HT1080 (cell line): ENCODE measurements at places on chromosomes 6 and 20. TPM values are rescaled to one million over a fixed set of nuclear protein-coding genes. Genes with fewer than 3 reads are reported as not detected.

DNA sequence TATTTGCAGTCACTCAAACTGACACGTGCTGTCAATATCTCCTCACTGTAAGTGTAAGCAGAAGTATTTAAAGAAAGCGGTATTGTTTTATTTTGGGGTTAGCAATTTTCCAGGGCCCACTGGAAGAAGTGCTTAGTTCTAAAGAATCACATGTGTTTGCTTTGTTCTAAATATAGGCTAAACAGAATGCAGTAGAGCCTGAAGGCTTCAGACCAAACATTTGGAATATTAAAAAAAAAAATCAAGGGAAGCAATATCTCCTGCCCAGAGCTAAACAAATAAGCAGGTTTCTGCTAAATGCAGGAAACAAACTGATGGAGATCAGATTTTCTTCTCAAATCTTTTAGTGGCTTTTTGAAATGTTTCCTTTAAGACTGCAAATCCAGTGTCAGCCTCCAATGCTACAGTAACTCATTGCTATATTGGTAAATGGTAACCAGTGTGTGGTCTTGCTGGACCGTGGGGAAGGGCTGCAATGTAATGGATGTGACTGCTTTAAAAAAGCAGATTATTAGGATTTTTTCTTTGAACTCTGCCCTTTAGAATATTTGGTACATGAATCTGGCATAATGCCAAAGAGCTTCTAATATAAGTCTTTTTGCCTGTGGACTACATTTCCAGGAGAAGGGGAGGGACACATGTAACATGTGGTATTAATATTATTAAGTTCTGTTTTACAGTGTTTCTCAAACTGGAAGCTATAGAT, 317.1 kb upstream of the FERMT1 start:
- no peak for DNase-seq

GRCh38 chr20:37627060-37627766, 66.6 kb upstream of the CTNNBL1 start:
- peak; percentile 43 for DNase-seq

GRCh38 chr20:46179862-46180261, 61.7 kb downstream of the CD40 start:
- DNase-seq: no peak

GRCh38 chr6:122789182-122790027, at the start of gene SMPDL3A:
Gene SMPDL3A, plus strand, starts transcription at chr6:122789258. Its CDS starts 89 bp downstream, at chr6:122789347.
- peak; percentile 82 for DNase-seq

KCNK17 gene
- not detected in 2 replicates for total RNA-seq
